Activated naive CD4-positive, alpha-beta T cell treated with anti-CD3 and anti-CD28 coated beads, Interleukin-2, amount 50 U/mL, for 16 hours (primary cell): ENCODE measurements at places on chromosomes 3 and 15.

DNA sequence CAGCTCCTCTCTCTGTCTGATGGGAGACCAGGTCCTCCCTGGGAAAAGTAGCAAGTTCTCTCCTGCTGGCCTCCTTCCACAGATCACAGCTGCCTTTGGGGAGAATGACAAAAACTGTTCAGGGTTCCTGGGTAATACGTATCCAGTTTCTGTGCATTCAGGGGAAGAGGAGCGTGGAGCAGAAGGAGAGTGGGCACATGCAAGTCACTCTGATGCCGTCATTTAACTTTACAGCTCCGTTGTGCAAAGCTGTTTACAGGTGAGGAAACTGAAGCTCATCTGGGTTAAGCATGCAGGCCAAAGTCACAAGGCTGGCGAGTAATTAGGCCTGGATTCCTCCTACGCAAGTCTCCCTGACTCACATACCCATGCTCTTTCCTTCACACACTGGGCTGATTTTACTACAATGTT is 7.5 kb upstream of the TM4SF1 start:
- no peak for DNase-seq

- DNase-seq, result no peak
These were observed 46.2 kb downstream of the SLC25A26 start for GRCh38 chr3:66267031-66267430.

DNA sequence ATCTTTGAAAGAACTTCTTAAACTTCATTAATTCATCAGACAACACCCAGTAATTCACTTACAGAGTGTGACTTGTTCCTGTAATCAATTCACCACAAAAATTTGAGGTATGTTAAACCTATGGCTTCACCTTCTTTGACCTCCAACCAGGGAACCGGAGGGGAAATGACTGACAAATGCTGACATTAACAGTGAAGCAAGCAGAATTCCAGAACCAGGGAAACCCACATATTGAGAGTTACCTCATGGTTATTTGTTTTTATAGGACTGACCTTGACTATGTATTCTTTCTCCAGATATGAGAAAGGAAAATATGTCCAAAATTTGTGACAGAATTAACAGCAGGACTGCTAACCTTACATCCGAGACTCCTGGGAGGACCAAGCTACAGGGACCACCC is 2.7 kb downstream of the P3H2 start:
- no peak for DNase-seq

DNA sequence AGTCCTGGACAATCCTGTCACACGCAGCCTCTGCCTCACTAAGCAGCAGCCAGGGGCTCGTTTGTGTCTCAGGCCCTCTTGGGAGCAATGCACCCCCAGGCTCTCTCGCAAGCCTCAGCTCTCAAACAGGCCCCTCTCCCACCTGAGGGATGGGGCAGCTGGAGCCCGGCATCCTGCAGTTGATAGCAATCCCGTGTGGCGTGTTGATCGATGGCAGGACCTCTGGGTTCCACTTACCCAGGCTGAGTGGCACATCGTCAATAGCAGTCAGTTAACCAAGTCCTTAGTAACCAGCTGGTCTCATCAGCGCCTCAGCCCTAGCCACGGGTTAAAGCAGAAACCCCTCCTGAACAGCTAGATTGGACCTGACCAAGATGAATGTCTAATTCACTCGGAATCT is 36.5 kb upstream of the PLXNA1 start:
- no peak for DNase-seq

- DNase-seq, result no peak
These were observed 27.9 kb downstream of the ZNF710 start for GRCh38 chr15:90029024-90029423.

- no peak for DNase-seq
These were observed 875 bp upstream of the NT5DC2 start for GRCh38 chr3:52534281-52535183.

DNA sequence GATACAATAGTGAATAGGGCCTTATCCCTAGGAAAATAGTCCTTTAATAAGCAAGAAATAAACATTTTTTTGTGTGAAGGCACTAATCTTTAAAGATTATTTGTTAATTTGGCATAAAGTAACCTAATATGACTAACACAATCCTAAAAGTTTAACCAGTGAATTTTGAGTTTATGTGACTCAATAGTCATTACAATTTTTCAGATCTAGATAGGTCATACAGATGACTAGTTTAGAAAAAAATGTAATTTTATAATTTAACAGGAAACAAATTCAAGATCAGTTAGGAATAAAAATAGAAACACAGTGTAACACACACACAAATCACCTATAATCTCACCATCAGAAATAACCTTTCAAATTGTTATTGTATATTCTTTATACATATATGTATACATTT is 620.7 kb upstream of the ALCAM start:
- no peak for DNase-seq

DNA sequence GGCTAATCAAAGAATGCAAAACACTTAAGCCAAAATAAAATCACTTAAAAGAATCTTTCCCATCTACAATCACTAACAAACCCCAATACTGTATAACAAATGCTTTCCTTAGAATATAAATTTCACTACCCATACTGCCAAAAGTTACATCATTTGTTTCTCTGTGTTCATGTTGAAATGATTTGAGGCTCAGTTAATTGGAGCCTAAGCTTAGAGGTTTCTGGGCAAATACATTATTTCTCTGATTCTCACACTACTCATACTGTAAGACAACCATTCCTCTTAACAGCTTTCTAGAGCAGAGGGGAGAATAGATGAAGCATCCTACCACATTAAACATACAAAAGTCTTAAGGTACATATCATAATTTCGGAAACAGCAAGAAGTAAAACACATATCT is 2.1 kb downstream of the RIOX2 start:
- DNase-seq, result no peak

DNA sequence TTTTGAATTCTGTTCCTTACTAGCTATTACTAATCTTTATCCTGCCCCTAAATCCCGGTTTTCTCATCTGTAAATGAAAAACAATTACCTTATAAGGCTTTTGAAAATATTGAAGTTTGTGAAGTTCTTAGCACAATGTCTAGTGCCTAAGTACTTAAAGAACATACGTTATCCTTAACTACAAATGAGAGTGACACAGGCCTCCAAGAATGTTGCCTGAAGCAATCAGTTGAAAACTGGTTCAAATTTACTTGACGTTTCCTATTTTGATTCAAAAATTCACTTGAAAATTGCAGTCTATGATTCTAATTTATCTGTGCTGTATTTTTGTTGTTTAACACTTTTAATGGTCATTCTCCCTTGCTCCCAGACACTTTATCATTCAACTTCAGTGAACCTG is 3.2 kb downstream of the SENP7 start:
- no peak for DNase-seq

GRCh38 chr3:8596321-8597218 is 48.0 kb downstream of the SSUH2 start:
- DNase-seq, result no peak

DNA sequence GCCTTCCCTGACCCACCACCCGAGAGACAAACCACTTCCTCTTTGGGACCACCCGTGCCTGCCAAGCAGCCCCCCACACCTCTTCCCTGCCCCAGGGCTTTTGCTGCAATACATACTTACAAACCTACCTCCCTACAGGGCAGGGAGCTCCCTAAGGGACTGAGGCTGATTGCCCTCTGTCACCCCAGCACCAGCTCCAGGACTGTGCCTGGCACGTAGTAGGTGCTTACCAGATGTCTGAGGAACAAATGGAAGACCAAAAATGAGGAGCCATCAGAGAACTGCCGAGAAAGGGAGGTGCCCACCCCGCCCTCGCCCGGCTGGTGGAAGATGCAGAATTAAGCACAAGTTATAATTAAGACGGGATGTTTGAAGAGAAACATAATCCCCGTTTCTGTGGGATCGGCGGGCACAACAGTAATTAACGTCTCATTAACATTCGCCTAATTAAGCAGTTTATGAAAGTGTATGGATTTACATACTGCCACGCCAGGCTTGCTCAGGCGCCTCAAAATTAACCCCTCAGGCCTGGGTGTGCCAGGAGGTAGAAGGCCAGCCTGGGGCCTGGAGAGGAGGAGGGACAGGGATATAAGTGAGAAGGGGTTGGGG is 130.1 kb upstream of the LINGO1 start:
- DNase-seq, result no peak

GRCh38 chr3:181700168-181701087 is 11.3 kb upstream of the SOX2 start:
- DNase-seq, result no peak

DNA sequence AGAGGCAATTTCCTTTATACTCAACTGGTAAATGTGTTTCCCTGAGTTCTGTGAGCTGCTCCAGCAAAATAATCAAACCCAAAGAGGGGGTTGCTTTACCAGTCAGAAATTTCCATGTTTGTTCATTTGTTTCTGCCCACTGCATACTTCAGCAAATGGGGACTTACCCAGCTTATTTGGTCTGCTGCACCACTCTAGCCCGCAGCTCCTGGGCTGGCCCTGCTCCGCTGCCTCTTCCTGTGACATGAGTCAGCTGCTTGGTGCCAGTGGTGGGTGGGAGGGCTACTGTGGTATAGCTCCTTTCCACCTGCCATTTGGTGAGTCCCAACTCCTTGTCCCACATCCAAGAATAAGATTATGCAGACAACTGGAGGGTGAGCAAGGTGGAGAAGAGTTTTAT is 644.2 kb downstream of the MCTP2 start:
- no peak for DNase-seq

- no peak for DNase-seq
These were observed 75.8 kb downstream of the B3GNT5 start for GRCh38 chr3:183328823-183329222.

- DNase-seq, result no peak
These were observed 198.0 kb upstream of the PFN2 start for GRCh38 chr3:150168698-150169097.
